NCI-H460 (cell line): ENCODE measurements at places on chromosomes 3 and 15. TPM values are rescaled to one million over a fixed set of nuclear protein-coding genes. Genes with fewer than 3 reads are reported as not detected.

GRCh38 chr3:122915300-122916055 is 112.1 kb downstream of the SEMA5B start:
- DNase-seq, result no peak

DNA sequence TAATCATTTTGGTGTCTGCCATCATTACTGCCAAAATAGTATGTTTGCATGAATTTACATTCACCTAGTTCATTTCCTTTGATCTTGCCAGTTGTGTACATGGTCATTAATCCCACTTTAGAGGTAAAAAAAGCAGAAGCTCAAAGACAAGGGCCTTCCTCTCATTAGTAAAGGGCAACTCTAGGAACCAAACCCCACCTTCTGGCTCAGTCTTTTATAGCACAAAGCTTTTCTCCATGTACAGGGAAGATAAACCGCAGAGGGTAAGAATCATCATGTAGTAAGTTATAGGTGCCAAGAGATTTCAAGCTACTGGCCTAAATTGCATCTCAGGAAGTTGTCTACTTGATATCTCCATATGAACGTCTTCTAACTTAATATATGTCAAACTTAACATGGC is 19.3 kb upstream of the SPG21 start:
- DNase-seq, result no peak

DNA sequence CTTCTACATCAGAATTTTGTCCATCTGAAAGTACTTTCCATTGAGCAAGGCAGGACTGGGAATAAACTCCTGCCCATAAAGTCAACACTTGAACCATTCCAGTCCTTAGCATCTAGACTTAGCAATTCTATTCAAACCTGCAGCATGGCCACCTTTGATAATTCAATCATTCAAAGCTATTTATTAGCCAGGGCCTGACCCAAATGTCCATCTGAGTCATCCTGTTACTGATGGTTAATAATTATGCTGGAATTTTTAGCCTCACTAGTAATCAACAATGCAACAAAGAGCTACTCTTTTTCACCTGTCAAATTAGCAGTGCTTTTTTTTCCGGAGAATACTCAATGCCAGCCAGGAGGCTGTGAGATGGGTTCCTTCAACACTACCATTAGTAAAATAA is 72.7 kb upstream of the SNRK start:
- no peak for DNase-seq

DNA sequence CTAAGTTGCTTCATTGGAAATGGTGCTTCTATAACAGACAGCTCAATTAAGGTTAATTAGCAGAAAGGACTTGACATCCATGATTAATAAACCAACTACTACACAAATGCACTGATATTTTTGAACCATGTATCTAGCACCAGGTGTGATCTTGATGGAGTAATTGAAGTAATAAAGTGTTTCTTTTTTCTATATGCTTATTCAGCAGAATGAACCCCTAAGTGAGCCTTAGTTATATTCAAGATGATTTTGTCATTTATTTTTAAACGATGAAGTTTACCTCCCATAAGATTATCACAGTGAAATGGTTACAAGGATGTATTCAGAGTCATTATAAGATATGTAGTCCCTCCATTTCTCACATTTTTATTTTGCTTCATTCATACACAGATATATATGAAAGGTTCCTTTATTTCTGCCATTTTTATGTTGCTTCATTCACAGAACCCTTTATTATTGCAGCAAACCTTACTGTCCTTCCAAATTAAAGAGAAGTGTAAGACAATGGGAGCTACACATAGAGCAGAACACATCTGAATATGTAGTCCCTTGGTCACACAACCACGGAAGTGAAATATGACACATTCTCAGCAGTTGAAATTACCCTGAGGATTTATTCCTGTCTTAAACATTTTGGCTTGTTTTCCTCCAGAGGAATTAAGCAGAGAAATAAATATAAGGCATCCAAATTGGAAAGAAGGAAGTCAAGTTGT is 295.0 kb downstream of the RAP2B start:
- no peak for DNase-seq

Gene ACTC1
- total RNA-seq, result 0.07 TPM in 1 of 2 replicates, not detected in the other

GRCh38 chr15:85993116-85993515 is 86.6 kb upstream of the AGBL1 start:
- no peak for DNase-seq

DNA sequence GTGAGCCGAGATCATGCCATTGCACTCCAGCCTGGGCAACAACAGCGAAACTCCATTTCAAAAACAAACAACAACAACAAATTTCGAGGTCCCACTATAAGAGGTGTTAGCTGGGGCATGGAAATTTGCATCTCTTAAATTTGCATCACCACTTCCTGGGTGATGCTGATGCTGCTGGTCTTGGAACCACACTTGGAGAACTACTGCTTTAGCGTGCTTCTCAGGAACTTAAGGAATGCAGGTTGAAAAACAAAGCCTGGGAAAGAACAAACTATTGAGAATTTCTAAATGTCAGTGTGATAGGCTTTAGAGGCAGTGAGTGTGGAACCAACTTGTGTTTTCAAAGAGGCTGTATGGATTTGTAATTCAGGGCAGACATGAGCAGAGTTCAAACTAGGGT is 858.4 kb upstream of the ARPP21 start:
- no peak for DNase-seq

- DNase-seq, result no peak
Measured at GRCh38 chr15:59828263-59828662, 139.1 kb upstream of the BNIP2 start.

DNA sequence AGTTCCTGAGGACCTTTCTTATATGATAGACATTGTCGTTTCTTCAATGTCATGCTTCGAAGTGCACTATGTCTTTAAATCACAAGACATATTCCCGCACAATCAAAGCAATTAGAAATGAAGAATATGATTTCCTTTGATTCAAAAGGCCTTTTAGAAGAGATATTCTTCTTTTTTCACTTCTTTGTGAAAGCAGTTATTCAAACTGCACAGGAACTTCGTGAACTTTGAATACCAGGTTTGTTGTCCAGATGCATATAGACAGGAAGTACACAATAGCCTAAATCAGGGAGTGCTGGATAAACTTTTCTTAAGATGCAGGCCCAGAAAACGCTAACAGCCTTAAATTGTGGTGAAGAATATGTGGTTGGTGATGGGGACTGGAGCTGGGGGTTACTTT is 591.1 kb upstream of the NAALADL2 start:
- DNase-seq, result no peak

DNA sequence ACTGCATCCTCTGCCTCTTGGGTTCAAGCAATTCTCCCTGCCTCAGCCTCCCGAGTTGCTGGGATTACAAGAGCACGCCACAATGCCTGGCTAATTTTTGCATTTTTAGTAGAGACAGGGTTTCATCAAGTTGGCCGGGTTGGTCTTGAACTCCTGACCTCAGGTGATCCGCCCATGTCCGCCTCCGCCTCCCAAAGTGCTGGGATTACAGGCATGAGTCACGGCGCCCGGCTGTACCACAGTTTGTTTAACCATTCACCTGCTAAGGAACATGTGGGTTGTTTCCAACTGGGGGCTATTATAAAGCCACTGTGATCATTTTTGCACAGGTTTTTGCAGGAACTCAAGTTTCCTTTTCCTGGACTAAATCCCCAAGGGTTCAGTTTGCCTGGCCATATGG is 123.2 kb upstream of the RAP2B start:
- no peak for DNase-seq

DNA sequence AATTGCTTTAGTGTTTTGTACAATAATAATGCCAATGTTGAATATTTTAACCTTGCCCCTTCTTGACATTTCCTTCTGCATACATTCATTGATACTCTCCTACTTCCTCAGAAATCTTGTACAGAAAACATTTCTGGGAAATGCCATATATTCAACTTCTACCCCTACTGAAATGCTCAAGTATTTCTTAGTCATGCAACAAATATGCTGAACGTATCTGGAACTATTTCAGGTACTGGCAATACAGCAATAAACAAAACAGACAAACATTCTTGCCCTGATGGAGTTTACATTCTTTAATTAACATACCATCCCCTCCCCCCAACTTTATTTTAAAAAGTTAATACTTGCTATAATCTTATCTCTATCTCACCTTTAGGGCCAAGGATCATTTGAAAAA is 147.2 kb downstream of the STAG1 start:
- no peak for DNase-seq

DNA sequence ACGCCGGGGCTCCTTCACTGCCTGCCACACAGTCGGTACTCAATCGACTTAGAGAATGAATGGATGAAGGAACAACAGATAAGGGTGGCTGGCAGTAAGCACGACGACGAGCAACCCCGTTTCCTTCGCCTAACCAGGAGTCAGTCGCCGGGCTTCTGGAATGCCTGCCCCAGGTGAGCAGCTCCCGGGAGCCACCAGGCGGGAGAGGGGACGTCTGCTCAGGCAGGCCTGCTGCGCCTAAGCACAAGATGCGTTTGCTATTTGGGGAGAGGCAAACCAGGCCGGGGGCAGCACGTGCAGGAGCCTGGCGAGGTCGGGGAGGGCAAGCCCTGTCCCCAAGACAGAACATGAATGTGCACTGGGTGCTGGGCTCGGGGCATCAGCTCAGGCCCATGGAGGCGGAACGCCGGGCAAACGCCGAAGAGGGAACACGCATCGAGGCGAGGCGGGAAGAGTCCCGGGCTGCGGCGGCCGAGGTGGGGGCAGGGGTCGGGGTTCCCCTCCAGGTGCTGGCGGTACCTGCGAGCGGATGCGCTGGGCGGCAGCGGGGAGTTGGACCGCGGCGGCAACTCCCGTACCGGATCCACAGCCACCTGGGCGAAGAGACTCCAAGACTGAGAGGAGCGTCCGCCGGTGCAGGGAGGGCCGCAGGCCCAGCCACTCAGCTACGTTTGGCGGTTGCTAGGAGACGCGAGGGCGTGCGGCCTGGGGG is at the start of gene CFAP92:
TSS of gene CFAP92 (minus strand) at position 616 of the 712 bp plus-strand sequence. CDS start 772 bp downstream, outside the sequence.
- DNase-seq, result peak; percentile 54

Gene EXD1
- not detected in 2 replicates for total RNA-seq

DNA sequence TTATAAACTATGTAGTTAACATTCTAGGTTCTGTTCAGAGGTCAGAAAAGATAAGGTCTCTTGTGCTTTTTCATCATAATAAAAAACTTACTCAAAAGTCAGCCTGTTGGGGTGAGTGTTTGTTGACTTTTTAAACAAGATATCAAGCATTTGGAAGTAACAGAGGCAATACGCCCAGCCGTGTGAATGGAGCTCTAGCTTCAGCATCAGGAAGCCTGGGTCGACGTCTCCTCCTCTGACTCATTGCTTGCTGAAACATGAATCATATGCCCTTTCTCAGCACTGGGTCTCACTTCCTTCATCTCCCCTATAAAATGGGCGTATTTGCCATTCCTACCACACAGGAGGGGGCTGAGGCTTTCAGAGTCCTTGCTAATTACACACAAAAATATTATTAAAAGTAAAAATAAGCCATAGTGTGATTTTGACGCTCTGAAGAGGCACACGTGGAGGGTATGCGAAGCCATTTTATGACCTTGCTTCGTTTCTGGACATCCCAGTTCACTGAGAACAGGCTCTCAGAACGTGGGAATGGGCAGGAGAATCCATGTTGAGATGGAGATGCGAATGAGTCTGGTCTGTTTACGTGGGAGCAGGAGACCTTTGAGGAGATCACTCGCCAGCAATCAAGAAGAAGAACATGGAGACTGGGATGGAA is 220.8 kb upstream of the TPRG1 start:
- DNase-seq, result peak; percentile 86

Gene IQCB1
- total RNA-seq, result 18.0 and 21.4 TPM in 2 replicates

DNA sequence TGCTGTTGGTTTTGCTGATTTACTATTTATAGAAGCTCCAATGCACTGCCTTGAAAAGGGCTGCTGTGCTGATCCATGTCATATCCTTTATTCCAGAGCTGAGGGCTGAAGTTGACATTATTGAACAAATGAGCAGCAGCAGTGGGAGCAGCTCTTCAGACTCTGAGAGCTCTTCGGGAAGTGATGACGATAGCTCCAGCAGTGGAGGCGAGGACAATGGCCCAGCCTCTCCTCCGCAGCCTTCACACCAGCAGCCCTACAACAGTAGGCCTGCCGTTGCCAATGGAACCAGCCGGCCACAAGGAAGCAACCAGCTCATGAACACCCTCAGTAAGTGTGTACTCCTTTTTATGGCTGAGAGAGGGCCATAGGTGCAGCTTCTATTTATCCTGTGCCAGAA is 8.8 kb downstream of the EAF1 start:
- DNase-seq, result no peak

- DNase-seq, result no peak
Measured at GRCh38 chr3:132716372-132716771, 5.8 kb downstream of the NPHP3 start.

DNA sequence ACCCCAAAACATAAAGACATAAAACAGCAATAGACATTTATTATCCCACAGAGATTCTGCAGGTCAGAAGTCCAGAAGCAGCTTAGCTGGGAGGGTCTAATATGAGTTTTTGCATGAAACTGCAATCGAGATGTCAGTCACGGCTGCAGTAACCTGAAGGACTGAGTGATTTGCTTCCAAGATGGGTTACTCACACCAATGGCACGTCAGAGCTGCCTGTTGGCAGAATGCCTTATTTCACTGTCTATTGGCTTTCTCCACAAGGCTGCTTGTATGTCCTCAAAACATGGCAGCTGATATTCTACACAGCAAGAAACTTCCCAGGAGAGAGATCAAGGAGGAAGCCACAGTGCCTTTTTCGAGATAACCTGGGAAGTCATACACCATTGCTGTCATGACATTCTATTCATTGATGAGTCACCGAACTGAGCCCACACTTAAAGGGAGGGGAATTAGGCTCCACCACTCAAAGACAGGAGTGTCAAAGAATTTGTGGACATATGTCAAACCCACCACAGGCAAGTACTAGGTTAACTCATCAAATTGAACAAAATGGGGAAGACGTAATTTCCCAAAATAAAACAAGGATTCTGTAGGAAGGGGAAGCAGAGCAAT is 122.2 kb downstream of the SYNPR start:
- no peak for DNase-seq

DNA sequence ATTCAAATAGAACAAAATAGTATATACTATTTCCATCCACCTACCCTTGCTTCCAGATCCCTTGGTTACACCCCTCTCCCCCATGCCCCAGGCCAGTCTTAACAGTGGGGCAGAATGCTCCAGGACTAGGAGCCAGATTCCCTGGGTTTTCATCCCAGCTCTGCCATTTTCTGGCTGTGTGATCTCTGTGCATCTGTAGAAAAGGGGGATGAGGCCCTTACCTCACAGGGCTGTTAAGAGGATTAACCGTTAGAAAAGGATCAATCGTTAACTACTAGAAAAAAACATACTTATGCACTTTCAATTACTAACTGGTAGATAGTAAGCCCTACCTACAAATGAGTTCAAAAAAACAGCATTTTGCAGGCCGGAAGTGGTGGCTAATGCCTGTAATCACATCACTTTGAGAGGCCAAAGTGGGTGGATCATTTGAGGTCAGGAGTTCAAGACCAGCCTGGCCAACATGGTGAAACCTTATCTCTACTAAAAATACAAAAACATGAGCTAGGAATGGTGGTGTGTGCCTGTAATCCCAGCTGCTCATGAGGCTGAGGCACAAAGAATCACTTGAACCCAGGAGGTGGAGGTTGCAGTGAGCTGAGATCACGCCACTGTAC is 11.7 kb downstream of the EBLN2 start:
- DNase-seq, result no peak

- DNase-seq, result no peak
Measured at GRCh38 chr3:188822004-188822403, 349.8 kb upstream of the TPRG1 start.
